8988T (cell line): ENCODE measurements at places on chromosomes 3 and 15.

DNA sequence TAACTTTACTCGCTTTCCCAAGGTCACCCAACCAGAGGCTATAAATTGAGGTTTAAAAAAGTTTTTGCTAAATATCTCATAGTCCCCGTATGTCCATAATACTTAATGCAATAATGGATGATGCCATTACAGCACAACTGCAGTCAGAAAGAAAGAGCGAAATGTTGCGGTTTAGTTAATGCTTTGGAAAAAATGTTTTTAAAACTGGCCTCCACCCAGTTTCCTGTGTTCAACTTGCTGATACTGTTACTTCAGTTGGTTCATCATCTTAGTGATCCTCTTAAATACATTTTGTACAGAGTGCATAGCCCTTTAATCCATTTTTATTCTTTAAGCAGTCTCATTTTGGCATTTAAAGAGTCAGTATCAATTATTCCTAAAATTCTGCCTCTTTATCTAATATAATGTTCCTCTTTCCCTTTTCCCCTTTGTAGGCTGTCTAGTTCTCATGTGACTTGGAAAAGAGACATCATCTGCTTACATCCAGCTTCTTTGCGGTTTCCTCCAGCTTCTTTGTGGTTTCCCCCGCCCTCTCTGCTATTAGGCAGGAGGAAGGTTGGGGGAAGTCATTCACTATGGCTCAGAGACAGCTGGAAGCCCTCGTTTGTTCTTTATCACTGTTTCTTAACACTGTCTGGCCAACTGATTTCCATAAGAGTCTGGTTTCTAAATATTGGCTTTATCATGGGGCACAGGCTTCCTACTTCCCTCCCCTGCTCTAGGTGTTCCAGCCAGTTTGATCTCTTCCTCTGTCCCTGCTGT, 154.3 kb downstream of the GOLIM4 start:
- no peak for DNase-seq

DNA sequence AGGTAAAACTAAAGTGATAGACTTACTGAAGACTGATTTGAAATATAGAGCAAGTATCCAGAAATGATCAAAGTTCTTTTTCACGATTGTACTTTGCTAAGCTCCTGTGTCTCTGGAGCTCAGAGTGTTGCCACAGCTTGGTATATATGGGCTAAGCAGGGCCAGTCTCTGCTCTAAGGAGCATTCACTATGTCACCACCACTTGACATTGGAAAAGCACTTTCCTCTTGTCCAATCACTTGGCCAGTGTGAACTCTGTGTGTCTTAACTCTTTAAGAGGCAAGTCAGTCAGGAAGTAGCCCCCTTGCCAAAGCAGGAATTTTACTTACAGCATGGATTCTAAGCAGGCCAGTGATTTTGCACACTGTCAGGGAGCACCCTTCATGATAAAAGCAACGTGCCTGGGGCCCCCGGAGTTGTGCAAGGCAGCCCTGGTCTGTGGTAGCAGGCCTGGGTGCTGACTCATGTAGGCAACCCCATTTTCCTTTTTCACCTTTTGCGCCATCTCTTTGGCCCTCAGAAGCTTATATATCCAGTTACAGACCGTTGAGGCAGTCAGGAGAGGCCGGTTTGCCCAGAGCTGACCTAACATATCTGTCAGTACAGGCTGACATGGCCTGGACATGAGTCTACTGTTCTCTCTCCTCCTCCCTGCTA, 73.0 kb downstream of the HCN4 start:
- no peak for DNase-seq

- DNase-seq = no peak
Measured at GRCh38 chr3:56751056-56751707, 50.6 kb downstream of the ARHGEF3 start.

DNA sequence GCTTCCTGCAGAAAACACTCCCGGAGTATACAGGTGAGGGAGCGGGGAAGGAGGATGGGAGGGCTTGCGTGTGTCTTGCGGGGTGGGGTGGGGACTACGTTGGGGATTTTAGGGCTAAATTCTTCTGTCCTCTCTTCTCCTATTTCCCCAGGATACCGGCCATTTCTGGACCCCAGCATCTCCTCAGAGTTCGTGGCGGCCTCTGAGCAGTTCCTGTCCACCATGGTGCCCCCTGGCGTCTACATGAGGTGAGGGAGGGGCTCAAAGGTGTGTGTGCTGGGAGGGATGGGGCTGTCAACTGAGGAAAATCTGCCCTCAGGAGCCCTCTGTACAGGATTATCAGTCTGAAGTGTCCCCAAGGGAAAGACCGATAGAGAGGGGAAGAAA, 6.6 kb downstream of the DUOX1 start:
- DNase-seq = no peak

DNA sequence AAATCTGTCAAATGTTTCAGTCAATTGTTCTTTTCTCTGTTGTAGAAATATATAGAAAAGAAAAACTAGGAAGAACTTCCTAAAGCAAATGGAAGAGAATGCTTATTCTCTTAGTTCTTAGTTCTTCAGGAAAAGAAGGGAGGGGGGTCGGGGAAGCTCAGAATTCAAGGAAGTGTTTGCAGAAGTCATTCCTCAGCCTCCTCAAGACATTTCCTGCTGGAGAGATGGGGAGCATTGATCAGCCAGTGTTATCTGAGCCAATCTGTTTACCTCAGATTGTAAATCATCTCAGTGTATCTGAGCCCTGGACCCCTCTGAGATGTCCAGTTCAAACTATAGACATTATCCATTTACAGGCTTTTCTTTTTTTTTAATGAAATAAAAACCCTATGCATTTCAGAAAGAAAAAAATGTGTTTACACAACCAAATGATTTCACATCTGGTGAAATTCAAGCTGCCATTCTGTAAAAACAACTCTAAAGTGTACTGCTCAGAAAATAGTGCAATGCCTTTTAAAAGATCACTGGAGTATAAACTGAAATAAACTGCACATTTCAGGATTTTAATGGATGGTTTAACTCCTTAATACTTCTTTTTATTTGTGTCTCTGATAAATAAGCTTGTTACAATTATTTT, 460.7 kb downstream of the ROBO1 start:
- no peak for DNase-seq

DNA sequence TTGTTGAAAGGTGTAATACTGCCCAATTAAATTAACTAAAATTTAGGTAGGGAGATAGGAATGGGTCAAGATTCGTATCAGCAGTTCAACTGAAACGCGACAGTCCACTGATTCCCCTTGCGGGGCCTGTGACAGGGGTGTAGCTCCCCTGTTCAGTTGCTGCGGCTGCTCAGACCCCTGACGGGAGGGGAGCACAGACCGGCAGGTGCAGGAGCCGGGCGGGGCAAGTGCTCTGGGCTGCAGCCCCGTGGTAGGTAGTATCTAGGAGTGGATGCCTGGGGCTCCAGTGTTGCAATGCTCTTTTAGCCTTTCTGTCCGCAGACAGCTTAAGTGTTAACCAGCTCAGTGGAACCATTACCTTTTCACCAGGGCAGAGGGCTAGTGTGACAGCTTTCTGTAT, 164.9 kb downstream of the ROBO2 start:
- DNase-seq = no peak

- no peak for DNase-seq
Measured at GRCh38 chr3:117597865-117598264, 888.3 kb downstream of the TUSC7 start.

DNA sequence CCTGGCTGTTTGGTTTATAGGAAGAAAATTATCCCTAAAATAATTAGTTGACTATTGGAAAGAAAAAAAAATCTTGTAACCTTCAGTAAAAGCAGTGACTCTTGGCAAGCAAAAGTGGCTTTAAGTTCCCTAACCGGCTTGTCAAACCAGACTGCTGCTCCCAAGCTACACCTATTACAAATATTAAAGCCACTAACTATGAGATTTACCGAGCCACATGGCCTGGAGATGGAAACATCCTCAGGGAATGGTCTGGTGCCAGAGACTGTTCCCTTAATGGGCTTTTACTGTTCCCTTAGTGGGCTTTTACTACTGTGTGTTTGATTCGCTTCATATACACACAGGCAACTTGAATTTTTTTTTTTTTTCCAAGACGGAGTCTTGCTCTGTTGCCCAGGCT, 35.9 kb upstream of the ZNF774 start:
- DNase-seq = no peak

GRCh38 chr15:25864966-25865365, 1.8 kb upstream of the ATP10A start:
- DNase-seq = no peak

DNA sequence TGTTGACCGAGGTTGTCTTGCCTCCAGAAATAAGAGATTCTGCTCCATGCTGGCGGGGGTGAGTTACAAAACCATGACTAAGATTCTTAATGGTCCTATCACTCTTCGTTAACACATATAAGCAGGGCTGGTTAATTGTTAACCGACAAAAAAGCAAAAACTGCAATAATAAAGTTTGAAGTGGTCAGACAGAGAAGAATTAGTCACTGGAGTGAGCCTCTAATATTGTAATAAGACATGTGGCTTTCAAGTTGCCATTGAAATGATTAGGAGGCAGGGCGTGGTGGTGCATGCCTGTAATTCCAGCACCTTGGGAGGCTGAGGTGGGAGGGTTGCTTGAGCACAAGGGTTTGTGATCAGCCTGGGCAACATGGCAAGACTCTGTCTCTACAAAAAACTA, 78.4 kb upstream of the NR2F2 start:
- no peak for DNase-seq

DNA sequence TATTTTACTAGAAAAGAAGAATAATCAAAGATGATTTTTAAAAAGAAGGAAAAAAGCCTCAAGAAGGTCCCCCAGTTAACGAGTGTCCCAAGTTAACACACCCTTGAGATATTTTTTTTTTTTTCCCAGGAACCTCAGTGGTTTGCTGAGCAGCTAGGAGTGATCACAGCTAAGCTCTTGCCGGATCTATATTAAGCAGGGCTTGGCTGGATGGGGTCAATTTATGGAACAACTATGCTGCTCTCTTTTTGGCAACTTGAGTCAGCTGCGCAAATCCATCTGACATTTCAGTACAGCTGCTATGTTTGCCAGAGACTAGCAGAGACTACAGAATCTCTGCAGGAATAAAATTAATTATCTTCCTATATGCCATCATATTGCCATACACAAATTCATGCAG, at the start of gene LMOD3:
LMOD3 (minus strand) TSS at position 193 of the 400 bp plus-strand sequence. CDS start 209 bp downstream, outside the sequence.
- no peak for DNase-seq

DNA sequence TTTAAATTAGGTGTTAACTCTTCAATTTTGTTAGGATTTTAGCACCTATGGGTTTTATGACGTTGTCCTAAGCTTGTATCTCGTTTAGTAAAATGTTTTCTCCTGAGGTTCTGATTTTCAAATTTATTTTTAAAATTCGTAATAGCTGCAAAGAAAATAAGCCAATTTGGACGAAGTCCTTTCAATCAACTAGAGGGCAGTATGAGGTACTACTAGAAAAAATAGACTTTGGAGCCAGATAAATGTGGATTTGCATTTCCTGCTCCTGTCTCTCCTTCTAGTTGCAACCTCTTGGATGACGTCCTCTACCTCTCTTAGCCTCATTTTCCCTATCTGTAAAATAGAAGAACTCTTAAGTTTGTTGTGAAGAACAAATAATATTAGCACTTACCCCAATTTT, 81.1 kb downstream of the SLTM start:
- no peak for DNase-seq

DNA sequence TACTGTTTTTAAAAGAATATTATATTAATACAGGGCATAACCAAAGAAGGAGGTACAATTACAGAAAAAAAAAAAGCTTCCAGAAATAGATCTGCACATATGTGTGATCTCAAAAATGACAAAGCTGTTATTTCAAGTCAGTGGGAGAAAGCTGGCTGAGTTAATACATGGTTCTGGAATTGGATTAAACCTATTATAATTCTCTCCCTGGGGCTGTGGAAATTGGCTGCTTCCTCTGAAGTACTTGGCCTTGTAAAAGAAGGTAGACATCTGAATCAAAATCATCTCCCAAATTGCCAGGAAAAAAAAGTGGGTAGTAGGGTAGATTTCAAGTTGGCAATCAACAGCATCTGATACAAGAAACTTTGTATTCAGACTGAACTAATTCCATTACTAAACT, 723.9 kb upstream of the ALCAM start:
- DNase-seq = no peak

DNA sequence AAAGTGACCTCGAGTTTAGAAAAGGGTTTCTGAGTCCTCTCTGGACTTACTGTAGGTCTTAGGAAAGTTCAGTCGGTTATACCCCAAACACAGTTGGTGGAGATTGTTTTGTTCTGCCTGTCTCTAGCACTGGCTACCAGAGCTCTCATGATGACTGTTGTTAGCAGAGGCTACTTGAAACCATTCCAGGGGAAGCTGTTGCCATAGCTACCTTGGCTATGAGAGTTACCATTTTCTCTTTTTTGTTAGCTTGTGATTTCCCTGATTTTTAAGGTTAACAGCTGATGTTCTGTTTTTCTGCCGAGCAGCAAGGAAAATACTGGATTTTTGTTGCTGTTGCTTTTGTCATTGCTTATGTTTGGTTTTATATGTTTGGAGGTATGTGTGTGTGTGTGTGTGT, 26.7 kb downstream of the ABHD2 start:
- no peak for DNase-seq

GRCh38 chr3:162863579-162863978, 1367.0 kb downstream of the OTOL1 start:
- DNase-seq = no peak

GRCh38 chr3:194271460-194272035, 79.6 kb downstream of the CPN2 start:
- no peak for DNase-seq

- no peak for DNase-seq
Measured at GRCh38 chr3:95348879-95349278, 1286.0 kb downstream of the NSUN3 start.

- no peak for DNase-seq
Measured at GRCh38 chr3:62954580-62954979, 79.4 kb upstream of the CADPS start.
